ENCODE measurements at places on chromosomes 4 and X. TPM values are rescaled to one million over a fixed set of nuclear protein-coding genes. Genes with fewer than 3 reads are reported as not detected.

DNA sequence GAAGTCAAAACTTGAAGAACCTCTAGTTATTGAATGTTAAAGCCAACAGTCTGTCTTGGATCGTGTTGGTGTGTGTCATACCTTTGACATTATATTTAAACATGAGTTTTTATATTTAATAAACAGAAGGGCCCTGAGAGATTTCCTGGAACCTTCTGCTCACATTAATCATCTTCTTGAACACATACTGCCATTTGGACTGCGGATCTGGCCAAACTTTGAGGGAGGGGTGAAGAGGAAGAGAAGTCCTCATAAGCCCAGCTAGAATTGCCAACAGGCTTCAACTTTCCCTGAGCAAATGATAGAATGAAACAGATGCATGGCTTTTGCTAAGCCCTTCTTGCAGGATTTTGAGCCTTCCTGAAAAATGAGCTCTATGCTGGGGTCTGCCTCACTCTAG lies 27.4 kb downstream of the CCKAR start:
- no peak for DNase-seq

DNA sequence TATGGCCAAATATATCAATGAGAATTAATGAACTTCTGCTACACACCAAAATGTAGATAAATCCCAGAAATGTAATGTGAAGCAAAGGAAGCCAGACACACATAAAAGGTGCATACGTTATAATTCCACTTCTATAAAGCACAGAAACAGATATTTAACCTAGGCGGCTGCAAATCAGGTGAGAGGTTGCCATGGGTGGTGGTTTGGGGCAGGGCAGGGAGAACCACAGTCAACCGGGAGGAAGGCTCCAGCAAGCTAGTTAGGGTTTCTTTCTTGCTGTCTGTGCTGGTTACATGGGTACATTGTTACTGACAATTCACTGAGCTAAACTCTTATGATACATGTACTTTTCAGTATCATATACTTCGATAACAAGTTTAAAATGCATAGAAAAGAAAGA lies 9.7 kb upstream of the PPARGC1A start:
- DNase-seq: no peak

DNA sequence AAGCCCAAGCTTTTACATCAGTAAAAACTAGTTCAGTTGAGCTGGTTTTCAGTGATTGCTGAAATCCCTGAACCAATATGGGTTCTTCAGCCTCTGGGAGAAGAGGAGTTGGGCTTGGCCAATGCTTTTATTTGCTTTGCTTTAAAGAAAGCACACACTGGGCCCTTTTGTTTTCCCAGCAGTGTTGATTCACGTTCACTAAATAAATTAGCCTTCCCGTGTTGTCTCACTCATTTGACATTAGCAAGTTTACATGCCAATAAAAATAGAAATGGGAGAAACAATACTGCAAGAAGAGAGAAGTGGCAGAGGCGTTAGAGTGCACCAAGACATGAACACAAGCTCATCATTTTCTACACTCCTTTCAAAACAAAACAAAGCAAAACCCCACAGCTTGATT lies 136.2 kb downstream of the SHROOM3 start:
- DNase-seq: no peak

DNA sequence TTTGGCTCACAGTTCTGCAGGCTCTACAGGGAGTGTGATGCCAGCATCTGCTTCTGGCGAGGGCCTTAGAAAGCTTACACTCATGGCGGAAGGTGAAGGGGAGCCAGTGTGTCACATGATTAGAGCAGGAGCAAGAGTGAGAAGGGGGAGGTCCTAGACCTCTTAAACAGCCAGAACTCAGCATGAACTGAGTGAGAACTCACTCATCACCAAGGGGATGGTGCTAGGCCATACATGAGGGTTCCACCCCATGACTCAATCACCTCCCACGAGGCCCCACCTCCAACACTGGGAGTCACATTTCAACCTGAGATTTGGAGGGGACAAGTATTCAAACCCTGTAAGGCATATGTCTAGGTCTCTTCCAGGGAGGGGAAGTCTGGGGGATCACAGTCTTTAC lies 33.4 kb downstream of the SPRY1 start:
- no peak for DNase-seq

- DNase-seq: no peak
Observed at GRCh38 chrX:46185923-46186810, 359.1 kb downstream of the ZNF674 start.

DNA sequence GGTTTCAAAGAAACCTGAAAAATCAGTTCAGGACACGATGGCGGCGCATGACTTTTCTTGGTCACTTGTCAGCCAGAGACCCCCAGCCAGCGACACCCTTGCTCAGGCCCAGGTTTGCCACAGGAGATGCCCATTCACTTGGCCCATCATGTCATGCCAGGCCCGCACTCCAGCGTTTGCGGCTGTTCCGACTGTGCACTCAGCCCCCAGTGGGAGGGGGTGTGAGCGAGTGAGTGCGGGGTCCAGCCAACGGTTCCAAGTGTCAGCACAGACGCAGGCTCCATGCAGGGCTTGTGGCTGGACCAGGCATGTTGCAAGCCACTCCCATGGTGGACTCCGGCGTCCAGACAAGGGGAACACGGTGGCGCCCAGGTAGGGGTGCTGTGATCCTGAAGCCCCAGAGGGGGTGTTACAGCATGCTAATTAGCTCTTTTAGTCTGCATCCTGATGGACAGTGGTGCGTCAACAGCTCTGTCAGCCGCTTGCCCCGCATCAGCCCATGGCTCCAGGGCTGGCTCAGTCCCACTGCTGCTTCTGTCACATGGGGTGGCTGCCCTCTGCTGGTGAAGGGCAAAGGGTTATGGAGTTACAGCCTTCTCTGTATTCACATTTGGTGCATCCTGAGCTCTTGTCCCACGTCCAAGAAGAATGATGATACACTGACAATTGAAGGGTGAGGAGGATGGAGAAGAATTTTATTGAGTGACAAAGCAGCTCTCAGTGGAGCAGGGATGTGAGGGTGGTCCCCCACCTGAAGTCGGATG lies 3.7 kb upstream of the MAEA start:
- no peak for DNase-seq

- DNase-seq: no peak
Observed at GRCh38 chrX:40479777-40480318, 100.9 kb upstream of the ATP6AP2 start.

- no peak for DNase-seq
Observed at GRCh38 chrX:21675931-21676330, 17.8 kb upstream of the KLHL34 start.

GRCh38 chr4:148510211-148510610 lies 68.0 kb upstream of the NR3C2 start:
- DNase-seq: no peak

DNA sequence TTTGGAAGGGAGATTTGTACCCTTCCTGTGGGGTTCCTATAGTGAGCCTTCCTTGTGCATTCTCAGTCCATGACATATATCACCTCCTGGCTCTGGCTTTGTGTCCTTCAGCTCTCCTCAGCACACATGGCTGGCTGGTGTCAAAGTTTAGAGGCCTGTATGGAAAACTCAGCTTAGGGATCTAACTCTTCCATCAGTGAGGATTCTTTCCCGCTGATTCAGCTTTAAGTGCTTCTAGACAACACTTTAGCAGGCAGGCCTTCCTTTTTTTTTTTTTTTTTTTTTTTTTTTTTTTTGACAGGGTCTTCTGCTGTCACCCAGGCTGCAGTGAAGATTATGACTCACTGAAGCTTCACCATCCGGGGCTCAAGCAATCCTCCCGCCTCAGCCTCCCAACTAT lies 84.2 kb downstream of the NPNT start:
- no peak for DNase-seq

- no peak for DNase-seq
Observed at GRCh38 chr4:182837831-182838230, 79.4 kb downstream of the DCTD start.

- DNase-seq: no peak
Observed at GRCh38 chrX:31199056-31199839, 127.4 kb upstream of the FTHL17 start.

- no peak for DNase-seq
Observed at GRCh38 chr4:991451-992296, 1.5 kb downstream of the SLC26A1 start.

- peak; percentile 10 for DNase-seq
Observed at GRCh38 chrX:148530464-148531077, 30.2 kb downstream of the AFF2 start.

- peak; percentile 61 for DNase-seq
Observed at GRCh38 chrX:45196701-45197100, 4.0 kb downstream of the DIPK2B start.

DNA sequence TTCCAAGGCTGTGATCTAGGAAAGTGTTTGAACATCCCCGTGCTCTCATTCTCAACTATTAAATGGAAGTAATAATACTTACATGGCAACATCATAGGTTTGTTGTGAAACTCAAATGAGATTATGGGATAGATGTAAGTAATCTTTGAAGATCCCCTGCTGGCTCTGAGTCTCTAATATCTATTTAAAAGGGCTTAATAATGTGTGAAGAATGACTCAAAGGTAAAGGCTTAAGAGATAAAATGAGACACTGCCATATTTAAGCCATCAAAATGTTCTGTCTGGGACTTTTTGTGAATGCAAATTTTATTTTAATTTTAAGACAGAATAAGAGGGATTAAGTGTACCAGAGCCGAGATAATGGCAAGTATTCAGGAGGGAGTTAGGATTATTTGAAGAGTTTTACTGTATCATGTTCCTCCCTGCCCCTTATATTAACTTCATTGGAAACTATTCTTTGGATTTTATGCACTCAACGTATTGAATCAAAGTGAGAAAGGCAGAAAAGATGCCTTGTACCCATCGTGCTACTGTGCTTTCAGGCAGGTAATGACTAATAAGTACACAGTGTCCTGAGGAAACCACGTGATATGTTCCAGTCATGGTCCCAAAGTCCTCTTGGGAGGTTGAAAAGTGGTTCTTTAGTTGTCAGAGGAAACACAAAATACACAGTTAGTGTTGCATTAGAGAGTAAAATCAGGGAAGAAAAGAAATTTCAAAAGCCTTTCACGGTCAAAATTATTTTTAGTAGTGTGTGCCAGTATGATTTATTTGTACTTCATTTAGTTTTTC lies 192.4 kb downstream of the RBM46 start:
- DNase-seq: no peak

- no peak for DNase-seq
Observed at GRCh38 chrX:116281106-116281505, 110.6 kb downstream of the AGTR2 start.

GRCh38 chr4:15420642-15421041 lies 7.2 kb upstream of the C1QTNF7 start:
- DNase-seq: no peak

- no peak for DNase-seq
Observed at GRCh38 chr4:123631786-123632692, 235.4 kb downstream of the SPRY1 start.

DNA sequence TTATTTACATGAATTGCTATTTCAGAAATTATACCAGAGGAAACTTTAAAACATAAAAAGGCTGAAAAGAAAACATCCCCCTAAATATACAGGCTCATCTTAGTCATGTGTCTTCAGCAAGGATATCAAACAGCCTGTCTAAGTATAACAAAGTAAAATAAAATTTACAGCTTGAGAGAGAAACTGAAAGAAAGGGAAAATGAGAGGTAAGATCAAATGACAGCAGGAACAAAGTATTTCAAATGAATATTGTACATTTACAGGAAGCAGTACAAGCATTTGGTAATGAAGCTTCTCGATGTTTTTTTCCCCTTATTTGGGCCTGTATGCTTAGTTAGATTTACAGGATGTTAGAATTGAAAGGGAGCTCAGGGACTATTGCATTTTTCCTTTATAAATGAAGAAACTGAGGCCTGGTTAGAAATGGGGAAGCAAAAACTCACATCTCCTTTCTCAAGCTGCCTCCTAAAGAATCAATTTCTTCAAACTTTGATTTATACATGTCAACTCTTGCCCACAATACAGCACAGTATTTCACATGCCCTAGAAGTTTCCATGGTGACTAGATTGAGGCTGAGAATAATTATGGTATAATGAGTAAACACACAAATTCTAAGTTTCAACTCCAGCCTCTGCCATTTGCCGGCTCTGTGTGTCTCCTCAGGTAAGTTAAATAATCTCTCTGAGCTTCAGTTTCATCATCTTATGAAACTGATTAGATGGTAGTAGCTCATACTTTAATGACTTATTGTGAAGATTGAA lies 29.3 kb downstream of the DAPP1 start:
- DNase-seq: no peak

DNA sequence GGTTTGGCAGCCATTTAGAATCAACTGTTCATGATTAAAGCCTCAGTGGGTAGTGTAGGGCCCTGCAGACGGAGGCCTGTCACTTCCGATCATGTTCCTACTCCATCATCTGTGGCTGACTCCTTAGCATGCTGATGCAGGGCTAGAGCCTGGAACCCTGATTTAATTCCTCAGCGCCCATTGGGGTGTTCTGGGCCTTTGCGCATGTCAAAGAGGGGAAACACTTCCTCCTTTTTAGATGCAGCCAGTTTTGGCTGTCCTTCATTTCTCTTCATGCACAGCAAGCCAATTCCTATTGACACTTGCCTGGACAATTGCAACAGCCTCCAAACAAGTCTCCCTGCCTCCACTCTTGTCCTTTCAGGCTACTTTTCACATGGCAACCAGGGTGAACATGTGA lies 51.9 kb upstream of the MAGEA4 start:
- DNase-seq: no peak

DNA sequence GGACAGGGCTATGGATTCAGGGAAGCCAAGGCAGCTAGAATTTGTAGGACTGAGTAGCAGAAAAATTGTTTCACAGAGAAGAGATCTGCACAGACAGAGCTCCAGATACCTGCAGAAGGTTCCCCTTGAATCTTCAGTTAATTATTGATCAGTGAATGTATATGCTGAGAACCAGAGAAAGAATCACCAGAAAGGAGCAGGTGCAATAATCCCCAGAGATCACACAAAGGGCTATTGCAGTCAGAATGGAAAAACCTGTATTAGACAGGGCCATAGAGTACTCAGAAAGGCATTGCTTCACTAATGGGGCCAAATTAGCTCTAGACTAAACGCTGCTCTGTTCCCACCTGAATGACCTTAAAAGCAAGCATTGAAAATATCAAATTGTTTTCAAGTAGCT lies 35.5 kb upstream of the SMAD1 start:
- no peak for DNase-seq

GRCh38 chr4:181085557-181085956 lies 1157.6 kb upstream of the TENM3 start:
- no peak for DNase-seq

- DNase-seq: no peak
Observed at GRCh38 chr4:94410678-94411206, 41.0 kb upstream of the PDLIM5 start.

GRCh38 chr4:159937595-159937994 lies 834.7 kb downstream of the RAPGEF2 start:
- DNase-seq: no peak

The TLR2 gene
- 0.13 TPM for total RNA-seq

The MRFAP1L1 gene
- total RNA-seq: 35.2 TPM

The ETNPPL gene
- not detected for total RNA-seq

The SPANXB1 gene
- not detected for total RNA-seq

The IBSP gene
- not detected for total RNA-seq

The CCKAR gene
- not detected for total RNA-seq

The NDST4 gene
- not detected for total RNA-seq

The SGMS2 gene
- 53.0 TPM for total RNA-seq

The MAP7D3 gene
- total RNA-seq: 14.4 TPM

The PGAM4 gene
- total RNA-seq: not detected

The ANOS1 gene
- 0.63 TPM for total RNA-seq

The GYPB gene
- total RNA-seq: not detected

The DCAF12L1 gene
- not detected for total RNA-seq

The RNF175 gene
- not detected for total RNA-seq

The S100G gene
- total RNA-seq: not detected

The MND1 gene
- total RNA-seq: 2.7 TPM

The INTS6L gene
- 0.63 TPM for total RNA-seq

The EFHC2 gene
- not detected for total RNA-seq

The SPARCL1 gene
- 10.0 TPM for total RNA-seq

The GJB1 gene
- not detected for total RNA-seq

All from dermis microvascular lymphatic vessel endothelial cell (primary cell).